ENCODE measurements at places on chromosomes 2 and 18.

- no peak for DNase-seq
Observed at GRCh38 chr2:238182362-238182761, 21.1 kb downstream of the ILKAP start.

DNA sequence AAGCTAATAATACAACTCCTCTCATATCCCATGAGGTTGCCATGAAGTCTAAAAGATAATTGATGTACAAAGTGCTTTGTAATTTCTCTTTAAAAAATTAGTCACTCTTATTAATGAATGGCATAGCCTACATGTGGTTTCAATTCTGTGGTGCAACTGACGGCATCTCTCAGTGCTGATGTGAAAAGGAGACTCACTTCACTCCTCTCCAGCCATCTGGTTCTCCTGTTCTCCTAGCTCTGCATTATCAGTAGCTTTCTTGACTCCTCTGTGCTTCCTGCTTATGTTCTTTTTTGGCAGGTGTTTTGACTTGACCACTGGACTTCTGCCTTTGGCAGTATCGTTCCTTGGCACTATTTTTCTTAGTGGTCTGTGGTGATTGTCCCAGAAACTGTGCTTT is 134.9 kb upstream of the ZFP36L2 start:
- no peak for DNase-seq

DNA sequence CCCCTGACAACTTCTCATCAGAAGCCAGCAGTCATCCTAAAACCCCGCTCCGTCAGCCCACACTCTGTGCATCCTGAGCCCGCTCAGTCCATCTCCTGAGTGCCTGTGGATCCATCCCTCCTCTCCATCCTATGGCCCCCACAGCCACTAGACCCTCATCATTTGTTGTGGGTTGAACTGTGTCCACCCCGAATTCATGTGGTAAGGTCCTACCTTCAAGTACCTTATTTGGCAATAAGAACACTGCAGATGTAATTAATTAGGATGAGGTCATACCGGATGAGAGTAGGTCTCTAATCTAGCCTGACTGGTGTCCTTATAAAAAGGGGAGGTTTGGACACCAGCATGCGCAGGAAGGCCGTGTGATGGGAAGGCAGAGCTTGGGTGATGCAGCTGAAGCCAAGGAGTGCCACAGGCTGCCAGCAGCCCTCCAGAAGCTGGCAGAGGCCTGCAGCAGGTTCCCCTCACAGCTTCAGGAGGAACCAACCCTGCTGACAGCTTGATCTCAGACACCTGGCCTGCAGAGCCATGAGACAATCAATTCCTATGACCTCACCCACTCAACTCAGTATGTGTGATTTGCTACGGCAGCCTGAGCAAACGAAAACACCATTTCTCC is 192.4 kb downstream of the ZBTB7C start:
- no peak for DNase-seq

DNA sequence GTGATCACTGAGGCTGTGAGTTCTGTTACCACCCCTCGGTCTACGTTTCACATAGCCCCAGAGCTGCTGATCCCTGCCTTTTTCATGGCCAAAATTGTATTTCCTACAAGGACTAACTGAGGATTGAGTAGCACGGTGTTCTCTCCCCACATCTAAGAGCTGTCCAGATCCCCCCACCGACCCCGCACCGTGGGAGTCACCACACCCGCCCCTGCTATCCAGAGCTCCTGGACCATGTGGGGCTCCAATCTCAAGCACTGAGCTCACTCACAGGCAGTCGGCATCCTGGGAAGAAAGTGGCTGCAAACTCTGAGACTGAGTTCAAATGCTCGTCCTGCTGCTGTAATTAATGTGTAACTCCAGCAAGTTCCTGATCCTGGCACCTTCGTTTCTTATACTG is 9.7 kb downstream of the SIX2 start:
- no peak for DNase-seq

GRCh38 chr18:45330170-45330594 is 285.1 kb upstream of the SLC14A2 start:
- DNase-seq = no peak

GRCh38 chr2:108587621-108588020 is 53.4 kb downstream of the LIMS1 start:
- DNase-seq = peak; percentile 90

DNA sequence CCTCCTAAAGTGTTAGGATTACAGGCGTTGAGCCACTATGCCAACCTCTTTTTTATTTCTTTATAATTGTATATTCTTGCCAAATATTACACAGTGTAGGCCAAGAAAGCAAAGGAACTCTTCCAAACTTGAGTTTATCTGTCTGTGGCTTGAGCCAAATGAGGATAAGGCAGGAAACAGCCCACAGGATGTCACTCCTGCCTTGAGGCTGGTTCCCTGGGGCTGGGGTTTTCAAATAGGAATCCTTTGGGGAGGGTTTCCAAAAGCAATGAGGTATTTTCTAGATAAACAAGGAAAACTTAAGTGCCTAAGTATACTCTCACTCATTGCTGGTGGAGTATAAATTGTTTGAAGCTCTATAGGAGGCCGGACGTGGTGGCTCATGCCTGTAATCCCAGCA is 56.4 kb downstream of the ADCY3 start:
- no peak for DNase-seq

- DNase-seq = no peak
Observed at GRCh38 chr2:198004921-198005829, 200.8 kb downstream of the PLCL1 start.

DNA sequence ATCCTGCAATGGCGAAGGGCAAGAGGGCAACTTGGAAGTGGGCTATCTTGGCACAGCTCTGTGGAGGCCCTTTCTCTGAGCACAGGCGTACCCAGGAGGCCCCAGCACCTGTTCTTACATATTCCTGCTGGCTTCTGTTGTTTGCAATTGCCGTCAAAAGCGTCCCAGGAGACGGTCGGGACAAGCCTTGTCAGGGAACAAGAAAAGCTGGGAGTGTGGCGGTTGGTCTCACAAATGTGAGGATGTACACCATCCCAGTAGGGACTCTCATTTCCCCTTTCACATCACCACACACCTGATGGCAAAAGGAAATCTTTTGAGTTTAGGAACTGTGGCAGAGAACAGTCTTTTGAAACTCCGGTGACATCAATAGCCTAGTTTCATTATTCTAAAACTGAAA is 94.7 kb upstream of the EFEMP1 start:
- no peak for DNase-seq

DNA sequence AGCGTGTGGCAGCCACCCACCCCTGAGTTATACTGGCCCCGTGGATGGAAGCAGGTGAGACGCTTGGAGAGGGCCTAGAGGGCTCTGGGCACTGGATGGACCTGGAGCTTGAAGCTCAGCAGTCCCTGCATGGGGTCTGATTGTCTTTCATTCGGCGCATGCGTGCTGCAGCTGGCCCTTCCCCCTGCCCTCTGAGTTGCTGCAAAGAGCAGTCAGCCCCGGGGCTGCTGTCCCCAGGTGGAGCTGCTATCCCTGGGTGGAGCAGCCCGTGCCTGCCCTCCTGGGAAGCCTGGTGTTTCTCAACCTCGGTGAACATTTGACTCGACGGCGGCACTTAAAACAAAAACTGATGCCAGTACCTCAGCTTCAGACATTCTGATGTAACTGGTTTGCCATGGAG is 29.6 kb downstream of the IGFBP5 start:
- no peak for DNase-seq

DNA sequence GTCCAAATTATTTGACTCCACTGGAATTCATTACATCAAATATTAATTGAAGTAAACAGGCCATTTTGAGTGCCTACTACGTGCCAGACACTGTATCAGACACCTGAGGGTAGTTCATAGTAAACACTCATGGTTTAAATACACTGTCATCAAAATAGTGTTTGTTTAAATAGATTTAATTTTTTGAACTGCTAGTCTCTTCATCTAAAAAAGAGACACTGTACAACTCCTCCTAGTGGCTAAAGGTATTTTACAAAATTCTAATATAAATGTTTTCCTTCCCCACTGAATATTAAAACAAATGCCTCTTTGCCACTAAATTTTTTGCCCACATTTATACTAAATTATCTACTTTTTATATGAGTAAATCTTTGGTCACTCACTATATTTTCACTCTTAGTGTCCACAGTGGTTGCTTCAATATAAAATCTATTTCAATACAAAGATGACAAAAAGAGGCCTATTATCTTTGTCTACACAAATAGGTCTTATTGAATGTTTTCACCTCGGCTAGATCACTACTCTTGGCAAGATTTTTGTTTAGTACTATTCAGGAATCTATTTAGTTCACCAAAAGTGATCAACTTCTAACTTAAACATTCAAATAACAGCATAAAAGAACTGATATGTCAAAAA is 122.1 kb downstream of the TMEM247 start:
- DNase-seq = peak; percentile 6

DNA sequence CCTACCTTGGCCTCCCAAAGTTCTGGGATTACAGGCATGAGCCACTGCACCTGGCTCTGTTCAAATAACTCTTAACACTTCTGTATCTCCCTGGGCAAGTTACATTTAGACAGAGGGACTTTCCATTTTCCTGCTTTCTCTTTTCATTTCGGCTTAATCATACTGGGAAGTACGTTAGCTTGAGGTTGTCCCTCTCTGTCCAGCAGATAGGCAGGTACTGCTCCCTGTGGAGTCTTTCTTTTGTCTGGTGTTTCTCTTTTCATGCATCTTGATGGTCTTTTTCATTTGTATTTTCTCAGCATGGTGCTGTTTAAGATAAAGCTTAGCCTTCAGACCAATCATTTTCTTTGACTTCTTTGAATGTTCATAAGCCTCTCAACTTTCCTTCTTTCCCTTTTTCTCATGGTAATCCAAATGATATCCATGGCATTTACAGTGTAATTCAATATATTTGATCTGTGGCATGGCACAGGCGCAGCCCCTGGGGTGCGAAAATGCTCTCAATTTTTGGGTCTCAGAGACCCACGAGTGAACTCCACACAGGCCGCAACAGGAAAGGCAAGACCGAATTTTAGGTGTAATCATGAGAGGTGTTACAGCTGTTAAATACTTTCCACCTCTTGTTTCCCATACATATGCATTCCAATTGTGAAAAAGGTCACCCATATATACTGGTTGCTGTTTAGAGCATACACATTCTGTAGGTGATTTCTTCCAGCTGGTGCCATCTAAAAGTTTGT is 99.9 kb upstream of the MYO3B start:
- DNase-seq = no peak

GRCh38 chr2:153027533-153027932 is 309.1 kb downstream of the ARL6IP6 start:
- no peak for DNase-seq

DNA sequence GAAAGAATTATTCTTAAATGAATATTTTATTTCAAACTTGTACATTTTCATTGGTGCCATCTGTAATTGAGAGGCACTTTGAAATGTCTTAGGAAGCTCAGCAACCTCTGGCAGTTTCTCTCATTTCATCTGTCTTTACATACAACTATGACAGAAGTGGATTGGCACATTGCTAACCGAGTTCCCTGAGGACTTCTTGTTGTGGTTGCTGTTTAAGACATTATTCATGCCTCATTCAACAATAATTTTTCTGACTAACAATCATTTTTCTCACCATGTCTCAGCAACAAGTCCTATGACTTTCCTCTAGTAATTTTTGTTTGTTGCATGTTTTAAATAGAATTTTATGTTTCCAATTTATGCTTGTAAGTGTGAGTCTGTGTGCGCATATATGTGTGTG is 284.0 kb upstream of the CWC22 start:
- peak; percentile 84 for DNase-seq

- no peak for DNase-seq
Observed at GRCh38 chr2:99000708-99001107, 64.7 kb upstream of the CRACDL start.

- peak; percentile 96 for DNase-seq
Observed at GRCh38 chr18:9643549-9643948, 29.2 kb upstream of the PPP4R1 start.

DNA sequence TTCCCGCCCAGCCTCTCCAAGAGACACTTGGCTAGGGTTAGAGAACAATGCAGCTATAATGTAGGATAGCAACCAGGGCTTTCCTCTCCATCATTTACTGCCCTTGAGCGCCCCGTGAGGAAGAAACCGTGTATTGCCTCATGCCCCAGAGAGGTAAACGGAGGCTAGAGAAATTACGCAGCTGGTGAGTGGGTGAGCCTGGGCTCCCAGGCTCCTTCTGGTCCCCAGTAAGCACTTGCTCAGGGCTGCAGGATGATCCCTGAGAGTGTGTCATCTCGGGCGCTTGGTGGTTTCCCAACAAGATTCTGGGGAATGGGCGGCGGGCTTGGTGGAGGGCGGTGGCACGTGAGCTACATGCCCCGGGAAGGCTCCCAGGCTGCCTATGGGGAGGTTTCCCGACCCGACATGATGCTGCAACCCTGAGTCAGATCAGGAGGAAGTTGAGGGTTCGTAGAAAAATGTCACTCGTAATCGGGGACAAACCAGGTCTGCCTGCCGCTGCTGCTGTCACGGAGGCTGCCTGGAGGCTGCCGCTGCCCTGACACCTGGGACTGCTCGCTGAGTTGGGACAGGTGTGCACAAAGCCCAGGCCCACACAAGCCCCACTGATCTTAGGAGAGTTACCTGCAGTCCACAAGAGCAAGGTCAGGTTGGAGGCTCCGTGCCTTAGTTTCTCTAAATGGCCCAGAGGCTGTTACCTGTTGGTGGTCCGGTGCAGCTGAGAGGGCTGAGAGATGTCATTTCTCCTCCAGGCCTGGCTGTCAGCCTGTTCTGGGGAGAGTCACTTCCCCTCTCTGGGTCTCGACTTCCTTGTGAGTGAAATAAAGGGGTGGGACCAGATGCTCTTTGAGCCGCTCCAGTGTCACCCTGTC is at the start of gene GPR55:
Gene GPR55, minus strand, starts transcription at position 773 of the 872 bp plus-strand sequence. CDS start 14,280 bp downstream, outside the sequence.
- DNase-seq = no peak

GRCh38 chr2:62814123-62814522 is 108.6 kb downstream of the EHBP1 start:
- peak; percentile 71 for DNase-seq

- DNase-seq = no peak
Observed at GRCh38 chr18:34083910-34084535, 140.7 kb downstream of the NOL4 start.

GRCh38 chr2:112572005-112572404 is 12.4 kb upstream of the CHCHD5 start:
- DNase-seq = no peak

- DNase-seq = no peak
Observed at GRCh38 chr2:222238072-222238471, 60.7 kb downstream of the PAX3 start.

DNA sequence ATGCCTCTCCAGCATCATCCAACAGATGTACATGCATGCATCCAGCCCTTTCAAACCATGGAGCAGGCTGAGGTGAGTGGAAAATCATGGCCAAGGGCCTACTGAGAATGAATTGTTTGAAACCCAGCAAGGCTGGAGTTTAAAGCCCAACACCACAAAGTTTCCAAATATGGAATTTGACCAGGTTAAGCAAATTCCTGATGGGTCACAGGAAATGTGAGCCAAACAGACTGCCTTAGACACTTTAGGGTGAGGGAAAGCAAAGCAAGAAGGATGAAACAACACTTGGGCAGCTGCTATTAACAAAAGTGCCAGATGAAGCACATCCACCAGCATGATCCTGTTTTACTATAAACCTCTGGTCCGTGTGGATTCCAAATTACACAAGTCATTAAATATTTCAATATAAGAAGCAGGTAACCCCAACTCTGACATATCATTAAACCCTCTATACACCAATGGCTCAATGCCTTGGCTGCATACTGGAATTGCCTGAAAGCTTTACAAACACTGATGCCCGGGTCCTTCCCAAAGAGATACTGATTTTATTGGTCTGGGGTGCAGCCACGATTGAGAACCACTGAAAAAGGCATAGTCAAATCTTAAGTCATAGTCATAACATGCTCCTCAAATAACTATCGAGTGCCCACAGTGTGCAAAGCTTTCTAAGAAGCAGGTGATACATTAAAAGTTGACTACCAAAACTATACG is 9.1 kb downstream of the KLF7 start:
- peak; percentile 21 for DNase-seq

GRCh38 chr2:127201452-127201851 is 18.6 kb downstream of the CYP27C1 start:
- no peak for DNase-seq

Data from HT1080 (cell line).